ENCODE measurements at places on chromosomes 12 and 14.
A peak's percentile ranks its signal among the peaks of the same experiment; 100 is the strongest.

- DNase-seq: no peak
Observed at GRCh38 chr12:76866726-76867125, 12.1 kb downstream of the CSRP2 start.

DNA sequence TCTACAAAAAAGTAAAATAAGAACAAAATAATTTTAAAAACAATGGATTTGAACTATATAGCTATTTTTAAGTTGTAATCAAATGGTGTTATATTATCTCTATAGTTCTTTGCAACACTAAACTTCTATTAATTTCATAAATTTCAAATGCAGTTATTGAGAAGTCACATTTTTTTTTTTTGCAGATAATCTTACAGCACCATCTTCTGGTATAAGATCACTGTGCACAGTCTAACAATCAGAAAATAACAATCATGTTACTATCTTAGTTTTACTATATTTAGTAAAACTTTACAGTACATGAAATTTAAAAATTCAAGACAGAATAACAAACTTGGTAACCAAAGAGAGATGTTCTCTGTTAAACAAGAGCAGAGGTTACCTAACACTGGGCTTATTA is 40.6 kb downstream of the GXYLT1 start:
- DNase-seq: no peak

- peak; percentile 59 for DNase-seq
Observed at GRCh38 chr12:32365473-32366064, 33.8 kb upstream of the FGD4 start.

DNA sequence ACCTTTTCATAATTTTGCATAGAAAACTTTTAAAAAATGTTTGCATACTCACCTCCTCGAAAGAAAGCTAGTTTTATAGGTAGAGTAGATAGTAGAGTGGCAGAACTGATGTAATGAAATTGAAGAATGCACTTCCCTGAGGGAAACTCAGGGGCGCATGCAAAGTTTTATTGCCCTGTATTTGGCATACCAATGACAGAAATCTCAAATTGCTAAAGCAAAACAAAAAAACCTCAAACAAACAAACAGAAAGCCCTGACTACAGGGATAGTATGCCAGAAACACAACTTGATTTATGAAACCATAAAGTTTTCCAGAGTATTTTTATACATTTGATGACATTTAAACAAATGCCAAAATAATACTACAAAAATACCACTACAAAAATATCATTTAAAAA is 1.8 kb downstream of the RASSF9 start:
- no peak for DNase-seq

GRCh38 chr12:880656-881055 is 68.8 kb downstream of the RAD52 start:
- DNase-seq: no peak

GRCh38 chr12:28456934-28457710 is 266.9 kb downstream of the CCDC91 start:
- DNase-seq: no peak

- no peak for DNase-seq
Observed at GRCh38 chr14:100219126-100219785, 19.7 kb upstream of the YY1 start.

DNA sequence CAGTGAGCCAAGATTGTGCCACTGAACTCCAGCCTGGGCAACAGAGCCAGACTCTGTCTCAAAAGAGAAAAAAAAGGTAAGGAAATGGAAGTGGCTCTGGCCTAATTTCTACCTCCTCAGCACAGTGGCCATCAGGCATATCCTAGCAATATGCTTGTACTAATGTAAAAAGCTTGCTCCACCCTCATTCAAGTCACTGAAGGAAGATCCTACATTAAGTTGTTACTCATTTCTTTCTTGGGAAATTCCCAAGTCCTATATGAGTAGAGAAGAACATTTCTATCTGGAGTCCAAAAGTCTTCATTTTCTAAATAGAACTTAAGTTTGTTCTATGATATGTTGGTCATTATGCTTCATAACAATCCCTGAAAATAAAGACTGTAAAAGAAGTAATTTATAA is 67.3 kb upstream of the HOXC13 start:
- DNase-seq: no peak

- DNase-seq: no peak
Observed at GRCh38 chr14:103692159-103692558, 23.1 kb downstream of the XRCC3 start.

- DNase-seq: no peak
Observed at GRCh38 chr14:26872515-26873361, 274.9 kb upstream of the NOVA1 start.

- DNase-seq: no peak
Observed at GRCh38 chr12:91094957-91095356, 16.3 kb downstream of the LUM start.

GRCh38 chr12:112122823-112123690 is 2.3 kb upstream of the TRAFD1 start:
- DNase-seq: no peak

- no peak for DNase-seq
Observed at GRCh38 chr14:70812124-70812818, 3.0 kb upstream of the MAP3K9 start.

- no peak for DNase-seq
Observed at GRCh38 chr12:6205144-6205539, 4.9 kb downstream of the CD9 start.

DNA sequence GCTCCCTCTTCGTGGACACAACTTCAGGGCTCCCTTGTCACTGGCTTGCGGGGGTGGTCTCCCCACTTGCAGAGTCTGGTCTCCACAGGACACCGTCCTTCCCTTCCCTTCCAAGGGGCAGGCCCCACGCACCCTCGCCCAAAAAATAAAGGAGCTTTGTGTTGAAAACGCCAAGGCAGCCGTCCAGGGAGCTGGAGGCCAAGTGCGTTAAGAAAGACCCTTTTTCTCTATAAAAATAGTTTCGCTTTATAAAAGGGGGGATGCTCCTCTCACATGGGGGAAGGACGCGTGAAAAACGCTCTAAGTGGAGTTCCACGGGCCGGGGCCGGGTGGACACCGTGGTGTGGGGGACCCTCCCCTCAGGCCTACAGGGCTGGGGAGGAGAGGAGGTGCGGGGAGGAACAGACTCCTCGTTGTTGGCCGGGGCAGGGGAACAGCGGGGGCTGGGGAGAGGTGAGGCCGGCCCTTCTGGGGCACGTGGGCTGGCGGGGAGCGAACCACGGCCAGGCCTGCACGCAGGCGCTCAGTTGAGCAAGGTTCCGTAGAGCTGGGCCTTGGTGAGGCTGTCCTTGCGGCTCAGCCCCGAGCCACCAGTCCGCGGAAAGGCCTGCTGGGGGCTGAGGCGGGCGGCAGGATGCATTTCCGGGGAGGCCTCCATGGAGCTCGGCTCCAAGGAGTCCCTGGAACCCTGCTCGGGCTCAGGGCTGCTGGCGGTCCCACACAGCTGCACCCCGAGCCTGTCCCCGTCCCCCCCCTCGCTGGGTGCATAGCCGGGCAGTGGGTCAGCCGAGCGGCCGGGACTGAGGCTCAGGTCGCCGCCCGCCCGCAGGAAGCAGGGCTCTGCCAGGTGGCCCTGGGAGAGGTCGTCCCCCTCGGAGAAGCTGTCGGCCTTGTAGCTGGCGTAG is 49.5 kb downstream of the BEGAIN start:
- no peak for DNase-seq

- no peak for DNase-seq
Observed at GRCh38 chr12:80805106-80805505, 88.4 kb downstream of the MYF5 start.

DNA sequence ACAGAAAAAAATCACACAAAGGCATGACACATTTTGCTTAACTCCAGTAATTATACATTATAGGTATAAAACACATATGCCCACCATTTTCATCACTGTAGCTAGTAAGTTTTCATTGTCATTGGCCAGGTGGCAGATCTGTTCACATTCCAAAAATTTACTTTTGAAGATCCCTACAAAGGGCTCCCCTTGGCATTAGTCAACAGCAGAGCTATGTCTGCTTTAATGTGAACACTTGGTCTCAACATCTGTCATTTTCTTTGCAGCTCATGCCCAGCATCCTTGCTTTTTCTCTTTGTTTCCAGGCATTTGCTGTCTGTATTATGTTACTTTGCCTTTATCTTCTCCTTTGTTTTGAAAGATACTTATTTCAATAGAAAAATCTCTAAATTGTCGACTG is 519.1 kb upstream of the FOXG1 start:
- peak; percentile 73 for DNase-seq

GRCh38 chr14:67586369-67586768 is 13.7 kb downstream of the PIGH start:
- DNase-seq: no peak

DNA sequence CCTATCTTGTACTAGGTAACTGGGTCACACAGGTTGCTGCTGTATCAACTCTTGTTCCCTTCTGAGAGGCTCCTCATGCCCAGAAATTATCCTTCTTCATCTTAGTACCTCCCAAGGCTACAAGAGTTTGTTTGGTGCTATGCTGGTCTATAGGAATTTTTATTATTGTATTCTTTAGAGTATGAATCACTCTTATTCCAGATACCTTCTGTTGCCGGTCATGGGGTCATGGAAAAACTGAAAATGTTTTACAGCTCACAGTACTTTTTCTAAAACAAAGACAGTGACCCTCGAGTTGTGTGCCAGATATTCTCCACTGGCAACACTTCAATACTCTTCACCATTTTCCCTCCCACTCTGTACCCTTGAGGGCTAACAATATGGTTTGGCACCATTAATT is 1598.0 kb upstream of the TMEM132C start:
- no peak for DNase-seq

GRCh38 chr12:105026411-105026810 is 40.3 kb downstream of the NOPCHAP1 start:
- DNase-seq: no peak

DNA sequence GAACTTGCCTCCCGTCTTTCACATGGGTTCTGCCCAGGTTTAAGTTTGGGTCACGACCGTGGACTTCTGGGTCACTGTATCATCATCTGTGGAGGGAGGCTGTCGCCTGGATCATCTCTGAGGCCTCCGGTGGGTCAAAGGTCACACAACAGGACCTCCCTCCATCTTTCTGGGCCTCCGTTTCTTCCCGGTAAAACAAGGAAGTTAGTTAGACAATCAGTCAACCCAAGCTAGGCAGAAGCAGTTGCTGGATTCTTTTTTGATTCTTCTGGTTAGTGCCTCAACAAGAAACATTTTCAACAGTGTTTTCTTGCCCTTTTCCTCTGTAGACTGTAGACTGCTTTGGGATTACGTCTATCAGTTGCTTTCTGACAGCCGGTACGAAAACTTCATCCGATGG is 186.6 kb upstream of the BCL2L14 start:
- no peak for DNase-seq

- DNase-seq: no peak
Observed at GRCh38 chr12:120662879-120663278, 22.5 kb downstream of the CABP1 start.
